ENCODE measurements at places on chromosomes 7 and 10.

- H3K36me3 ChIP-seq = no peaks in the 10 kb centered on the region
- DNase-seq = no peak
- peak overlapping the region; percentile 5 for H3K27ac ChIP-seq
- H3K4me1 ChIP-seq = no peaks in the 10 kb centered on the region
- H3K27me3 ChIP-seq = no peaks in the 10 kb centered on the region
- H3K4me3 ChIP-seq = no peak overlapping the region
Measured at GRCh38 chr7:21939136-21939857, 6.4 kb downstream of the CDCA7L start.

- no peaks in the 10 kb centered on the region for H3K27me3 ChIP-seq
- H3K36me3 ChIP-seq = peaks cover 7% of the 10 kb centered on the region
- DNase-seq = no peak
Measured at GRCh38 chr7:778968-779451, 51.9 kb upstream of the PRKAR1B start.

DNA sequence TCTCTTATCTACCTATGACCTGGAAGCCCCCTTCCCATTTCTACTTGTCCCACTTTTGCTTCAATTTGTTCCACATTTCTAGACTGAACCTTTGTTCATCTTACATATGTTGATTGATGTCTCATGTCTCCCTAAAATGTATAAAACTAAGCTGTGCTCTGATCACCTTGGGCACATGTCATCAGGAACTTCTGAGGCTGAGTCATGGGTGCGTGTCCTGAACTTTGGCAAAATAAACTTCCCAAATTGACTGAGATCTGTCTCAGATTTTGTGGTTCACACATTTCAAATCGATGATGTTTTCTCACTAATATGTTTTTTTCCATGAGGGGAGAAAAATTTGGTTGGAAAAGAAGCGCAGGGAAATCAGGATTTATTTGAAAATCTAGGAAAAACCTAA lies 406.2 kb upstream of the LRRTM3 start:
- H3K27me3 ChIP-seq = no peaks in the 10 kb centered on the region
- no peaks in the 10 kb centered on the region for H3K36me3 ChIP-seq
- no peak for DNase-seq
- H3K27ac ChIP-seq = no peak overlapping the region
- no peaks in the 10 kb centered on the region for H3K4me1 ChIP-seq

- DNase-seq = no peak
- no peak overlapping the region for H3K27ac ChIP-seq
- H3K4me3 ChIP-seq = no peak overlapping the region
- no peaks in the 10 kb centered on the region for H3K4me1 ChIP-seq
Measured at GRCh38 chr7:119959811-119960210, 313.2 kb upstream of the KCND2 start.

DNA sequence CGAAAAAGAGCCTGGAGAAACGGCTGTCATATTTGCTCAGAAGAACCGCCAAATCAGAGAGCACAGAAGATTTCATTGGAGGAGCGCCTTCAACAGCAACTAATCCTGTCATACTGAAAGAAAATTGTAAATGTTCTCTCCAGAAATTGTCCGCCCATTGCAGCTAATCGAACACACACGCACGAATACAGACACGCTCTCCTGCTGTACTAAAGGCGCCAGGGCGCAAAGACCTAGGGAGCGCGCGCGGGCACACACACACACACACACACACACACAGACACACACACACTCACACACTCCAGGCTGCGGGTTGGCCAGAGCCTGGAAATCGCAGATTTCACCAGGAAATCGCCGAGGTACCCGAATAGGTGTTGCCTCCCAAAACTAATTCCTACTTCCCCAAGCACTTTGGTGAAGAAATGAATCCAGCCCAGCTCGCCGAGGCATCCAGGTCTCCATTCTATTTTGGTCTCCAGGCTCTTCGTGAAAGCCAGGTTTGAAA lies at the start of gene CHRM2:
TSS of gene CHRM2 (plus strand) at position 157 of the 505 bp plus-strand sequence. CDS start 146,214 bp downstream, outside the sequence.
- no peak within 1 kb of the TSS for H3K4me3 ChIP-seq
- peaks cover 9% of the 10 kb centered on the region for H3K27me3 ChIP-seq
- no peaks in the 10 kb centered on the region for H3K36me3 ChIP-seq
- DNase-seq = no peak
- H3K27ac ChIP-seq = no peak within 1 kb of the TSS
- no peaks in the 10 kb centered on the region for H3K4me1 ChIP-seq

DNA sequence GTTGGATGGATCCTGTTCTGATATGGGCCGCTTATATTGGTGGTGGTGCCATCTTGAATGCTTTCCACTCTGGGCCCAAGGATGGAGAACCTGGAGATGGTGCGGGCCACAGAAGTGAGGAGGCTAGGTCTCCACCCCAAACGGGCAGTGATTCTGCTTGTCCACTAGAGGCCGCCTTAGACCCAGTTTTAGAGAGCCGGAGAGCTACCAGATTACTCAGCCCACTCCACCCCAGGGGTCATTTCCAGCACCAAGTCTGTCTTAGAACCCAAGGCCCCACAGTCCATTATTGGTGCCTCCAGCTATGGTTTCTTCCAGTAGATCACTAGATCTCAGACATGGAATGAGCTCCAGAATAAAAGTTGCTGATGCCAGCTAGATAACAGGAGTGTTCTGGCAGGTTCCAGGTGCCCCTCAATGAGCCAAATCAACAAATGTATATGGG lies 11.8 kb upstream of the CAMK2G start:
- no peak overlapping the region for H3K4me3 ChIP-seq
- no peaks in the 10 kb centered on the region for H3K36me3 ChIP-seq
- peak; percentile 65 for DNase-seq
- H3K27me3 ChIP-seq = no peaks in the 10 kb centered on the region
- no peak overlapping the region for H3K27ac ChIP-seq
- peaks cover 9% of the 10 kb centered on the region for H3K4me1 ChIP-seq

DNA sequence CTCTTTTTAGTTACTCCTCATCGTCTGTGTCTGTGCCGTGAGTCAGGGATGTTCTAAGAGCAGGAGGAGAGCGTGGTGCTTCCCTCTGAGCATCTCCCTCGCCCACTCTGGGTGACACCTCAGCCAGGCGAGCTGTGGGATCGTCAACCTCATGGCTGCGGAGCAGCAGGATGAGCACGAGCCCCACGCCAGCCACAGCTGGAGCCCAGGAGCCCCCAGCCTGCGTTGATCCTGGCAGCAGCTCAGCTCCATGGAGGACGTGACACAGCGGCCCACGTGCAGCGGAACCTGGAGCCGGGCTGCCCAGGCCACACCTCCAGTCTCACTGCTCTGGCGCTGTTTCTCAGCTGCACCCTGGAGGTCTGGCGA lies 512.0 kb downstream of the PTPRN2 start:
- no peaks in the 10 kb centered on the region for H3K36me3 ChIP-seq
- no peaks in the 10 kb centered on the region for H3K27me3 ChIP-seq
- H3K4me1 ChIP-seq = no peaks in the 10 kb centered on the region
- no peak overlapping the region for H3K4me3 ChIP-seq
- DNase-seq = no peak

GRCh38 chr7:129385598-129385997 lies 48.6 kb upstream of the STRIP2 start:
- H3K4me1 ChIP-seq = no peaks in the 10 kb centered on the region
- no peak for DNase-seq
- no peak overlapping the region for H3K27ac ChIP-seq
- H3K27me3 ChIP-seq = no peaks in the 10 kb centered on the region
- no peak overlapping the region for H3K4me3 ChIP-seq

- DNase-seq = no peak
- H3K27me3 ChIP-seq = peaks cover 11% of the 10 kb centered on the region
- no peaks in the 10 kb centered on the region for H3K4me1 ChIP-seq
- no peaks in the 10 kb centered on the region for H3K36me3 ChIP-seq
- no peak overlapping the region for H3K27ac ChIP-seq
- H3K4me3 ChIP-seq = no peak overlapping the region
Measured at GRCh38 chr7:95536656-95537311, 51.0 kb downstream of the ASB4 start.

DNA sequence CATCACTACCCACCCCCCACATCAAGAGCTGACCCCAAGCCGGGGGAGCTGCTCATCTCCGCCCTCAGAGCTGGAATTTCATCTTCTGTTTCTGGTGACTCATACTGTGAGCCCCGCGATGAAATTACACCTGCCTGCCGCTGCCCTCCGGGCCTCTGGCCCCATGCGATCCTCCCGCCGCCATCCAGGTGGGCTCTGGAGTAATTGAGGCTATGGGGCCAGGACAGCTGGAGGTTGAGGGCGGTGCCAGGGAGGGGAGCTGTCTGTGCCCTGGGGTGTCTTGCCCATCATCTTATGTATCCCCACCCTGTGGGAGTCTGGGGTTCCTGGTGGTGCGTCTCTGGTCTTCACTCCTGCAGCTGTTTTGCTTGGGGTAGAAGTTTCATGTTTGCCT lies 9.0 kb downstream of the GTF2IRD1 start:
- no peaks in the 10 kb centered on the region for H3K36me3 ChIP-seq
- H3K4me3 ChIP-seq = no peak overlapping the region

- H3K4me3 ChIP-seq = no peak overlapping the region
- no peaks in the 10 kb centered on the region for H3K27me3 ChIP-seq
- no peaks in the 10 kb centered on the region for H3K36me3 ChIP-seq
- H3K27ac ChIP-seq = no peak overlapping the region
Measured at GRCh38 chr10:126939706-126940105, 34.5 kb downstream of the DOCK1 start.

DNA sequence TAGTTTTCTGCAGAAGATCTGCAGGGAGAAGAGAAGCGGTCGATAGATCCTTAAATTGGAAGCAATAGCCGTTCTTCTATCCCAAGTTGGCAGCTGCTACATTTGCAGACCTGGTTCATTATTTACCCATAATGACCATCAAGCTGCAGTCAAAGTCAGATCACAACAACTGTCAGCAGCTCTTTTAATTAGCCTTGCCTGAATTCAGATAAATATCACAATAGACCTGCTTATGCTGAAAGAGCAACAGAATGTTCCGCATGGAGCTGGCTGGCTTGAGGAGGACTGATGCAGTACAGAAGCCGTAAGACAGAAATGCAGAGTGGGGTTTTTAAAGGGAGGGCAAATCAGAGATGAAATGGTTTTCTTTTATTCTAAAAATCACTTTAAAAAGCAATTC lies 109.4 kb downstream of the HIBADH start:
- no peak overlapping the region for H3K27ac ChIP-seq
- DNase-seq = no peak
- no peaks in the 10 kb centered on the region for H3K36me3 ChIP-seq
- no peak overlapping the region for H3K4me3 ChIP-seq
- no peaks in the 10 kb centered on the region for H3K4me1 ChIP-seq
- no peaks in the 10 kb centered on the region for H3K27me3 ChIP-seq

DNA sequence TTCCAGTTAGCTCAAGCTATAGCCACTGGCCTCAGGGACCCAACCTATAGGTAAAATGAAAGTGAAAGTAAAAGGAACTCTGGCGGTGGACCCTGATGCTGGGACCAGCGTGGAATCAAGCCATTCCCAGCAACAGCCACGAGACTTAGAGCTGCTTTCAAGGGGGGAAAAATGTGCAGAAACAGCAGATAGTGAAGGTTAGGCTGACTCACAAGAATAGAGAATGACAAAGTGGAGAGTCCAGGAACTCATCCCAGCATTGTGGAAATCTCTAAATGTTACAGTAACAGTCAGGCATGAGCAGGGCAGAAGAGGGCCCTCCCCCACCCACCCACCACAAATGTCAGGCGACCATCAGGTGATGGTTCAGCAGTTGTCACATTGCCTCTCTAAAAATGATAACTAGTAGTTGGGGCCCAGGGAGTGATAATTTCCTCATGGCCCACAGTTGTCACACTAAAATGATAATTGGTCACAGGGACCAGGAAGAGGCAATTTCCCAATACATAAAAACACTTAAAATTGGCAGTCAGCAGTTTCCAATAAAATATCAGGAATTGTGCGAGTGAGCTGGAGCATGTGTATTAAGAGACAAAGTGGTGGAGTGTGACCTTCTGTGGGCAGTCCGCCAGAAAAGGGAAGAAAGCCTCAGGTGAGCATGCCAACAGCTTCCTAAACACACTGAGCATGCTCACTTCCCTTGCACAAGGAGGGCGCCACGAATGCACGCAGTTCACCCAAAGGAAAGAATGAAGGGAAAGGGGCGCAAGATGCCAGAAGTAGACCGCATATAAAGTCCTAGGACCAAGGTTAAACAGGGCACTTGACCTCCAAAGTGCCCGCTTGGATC lies 129.8 kb upstream of the PPP1R3A start:
- H3K27me3 ChIP-seq = peaks cover 5% of the 10 kb centered on the region
- no peaks in the 10 kb centered on the region for H3K36me3 ChIP-seq
- H3K4me3 ChIP-seq = peak overlapping the region; percentile 79
- peak overlapping the region; percentile 87 for H3K27ac ChIP-seq

DNA sequence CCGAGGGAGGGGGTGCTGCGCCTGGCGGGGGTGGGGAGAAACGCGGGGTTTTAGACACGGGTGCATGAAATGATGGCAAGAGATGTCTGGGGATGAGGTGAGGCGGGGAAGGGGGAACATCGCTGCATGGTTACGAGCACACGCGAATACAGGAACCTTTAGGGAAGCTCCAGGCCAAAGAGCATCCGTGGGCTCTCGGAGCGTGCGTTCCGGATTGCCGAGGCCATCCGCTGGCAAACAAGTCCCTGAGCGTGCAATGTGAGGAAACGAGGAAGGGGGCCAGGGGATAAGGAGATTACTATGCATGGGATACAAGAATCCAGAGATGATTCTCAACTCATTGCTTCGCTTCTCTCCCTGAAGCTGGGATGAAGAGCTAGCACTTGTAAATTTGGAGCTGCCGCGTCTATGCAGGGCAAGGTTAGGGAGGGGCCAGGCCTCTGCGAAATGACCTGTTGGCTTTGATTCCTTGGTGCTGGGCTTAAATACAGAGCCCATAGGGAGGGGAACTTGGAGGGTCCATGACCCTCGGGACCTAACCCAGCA lies 520 bp upstream of the WNT2 start:
- peaks cover 72% of the 10 kb centered on the region for H3K27me3 ChIP-seq
- no peak overlapping the region for H3K27ac ChIP-seq
- H3K4me1 ChIP-seq = peaks cover 6% of the 10 kb centered on the region
- no peak for DNase-seq
- no peak overlapping the region for H3K4me3 ChIP-seq

DNA sequence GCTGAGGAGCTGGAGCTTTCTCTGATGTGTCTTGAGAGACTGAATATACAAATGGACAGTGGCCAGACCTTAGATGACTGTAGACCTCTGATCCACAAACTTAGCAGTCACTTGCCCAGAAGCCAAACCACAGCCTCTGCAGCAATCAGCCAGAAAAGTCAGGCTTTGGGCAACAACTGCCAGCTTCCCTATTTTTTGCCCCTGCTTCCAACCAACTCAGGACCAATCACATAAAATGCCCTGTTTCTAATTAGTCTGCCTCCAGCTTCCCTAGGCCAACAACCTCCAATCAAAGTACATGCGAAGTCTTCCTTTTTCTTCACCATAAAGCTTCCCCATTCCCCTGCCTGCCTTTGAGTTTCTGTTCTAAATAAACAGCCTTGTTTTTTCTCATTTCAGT lies 37.8 kb upstream of the CACUL1 start:
- DNase-seq = no peak
- no peaks in the 10 kb centered on the region for H3K36me3 ChIP-seq
- no peak overlapping the region for H3K27ac ChIP-seq
- peaks cover 41% of the 10 kb centered on the region for H3K27me3 ChIP-seq
- H3K4me1 ChIP-seq = no peaks in the 10 kb centered on the region
- H3K4me3 ChIP-seq = no peak overlapping the region

GRCh38 chr7:147472556-147472955 lies 1118.0 kb upstream of the C7orf33 start:
- H3K4me1 ChIP-seq = no peaks in the 10 kb centered on the region
- no peak for DNase-seq
- no peaks in the 10 kb centered on the region for H3K27me3 ChIP-seq
- H3K27ac ChIP-seq = no peak overlapping the region
- no peaks in the 10 kb centered on the region for H3K36me3 ChIP-seq
- no peak overlapping the region for H3K4me3 ChIP-seq
